HS-27A (cell line): ENCODE measurements at places on chromosomes 2 and 18.

DNA sequence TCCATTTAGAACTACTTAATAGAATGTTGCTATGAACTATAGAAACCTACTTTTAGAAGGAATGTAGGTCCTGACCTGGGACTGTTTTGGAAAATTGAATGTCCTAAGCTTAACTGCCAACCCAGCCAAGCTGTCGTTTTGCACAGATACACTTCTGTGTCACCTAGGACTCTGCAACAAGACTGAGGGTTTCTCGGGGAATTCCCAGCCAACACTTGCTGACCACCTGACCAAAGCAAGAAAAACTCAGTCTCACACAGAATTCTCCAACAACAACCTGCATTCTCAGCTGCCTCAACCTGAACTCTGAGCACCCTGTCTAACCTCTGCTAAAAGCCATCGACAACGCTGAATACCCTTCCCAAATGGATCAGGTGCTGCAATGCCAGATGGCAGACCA is 128.2 kb downstream of the SS18 start:
- no peak for DNase-seq

DNA sequence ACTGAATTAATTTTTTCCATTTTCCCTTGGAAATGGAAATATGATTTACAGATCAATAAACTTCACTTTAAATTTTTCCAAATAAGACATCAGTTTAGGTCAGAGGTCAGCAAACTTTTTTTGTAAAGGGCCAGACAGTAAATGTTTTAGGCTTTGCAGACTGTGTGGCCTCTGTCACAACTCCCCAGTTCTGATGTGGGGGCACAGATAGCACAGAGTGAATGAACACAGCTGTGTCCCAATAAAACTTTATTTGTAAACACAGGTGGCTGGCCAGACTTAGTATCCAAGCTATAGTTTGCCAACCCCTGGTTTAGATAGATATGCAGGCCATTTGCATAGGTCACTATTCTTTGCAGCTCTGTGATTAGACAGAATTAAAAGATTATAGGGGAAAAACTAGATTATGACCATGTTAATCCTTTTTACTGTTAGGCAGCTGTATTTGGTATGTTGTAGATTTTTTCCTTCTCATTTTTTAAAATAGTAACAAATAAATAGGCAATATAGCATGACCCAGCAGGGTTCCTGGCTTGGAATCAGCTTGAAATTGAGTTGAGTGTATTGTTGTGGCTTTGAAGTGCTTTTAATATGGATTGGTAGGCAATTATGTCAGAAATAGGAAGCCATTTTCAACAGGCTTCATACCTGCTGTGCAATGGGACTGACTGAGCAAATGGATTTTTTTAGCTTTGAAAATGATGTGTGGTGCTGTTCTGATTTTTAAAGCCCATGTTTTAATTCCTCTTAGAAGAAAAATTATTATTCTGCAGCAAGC is 59.7 kb downstream of the WDSUB1 start:
- no peak for DNase-seq

DNA sequence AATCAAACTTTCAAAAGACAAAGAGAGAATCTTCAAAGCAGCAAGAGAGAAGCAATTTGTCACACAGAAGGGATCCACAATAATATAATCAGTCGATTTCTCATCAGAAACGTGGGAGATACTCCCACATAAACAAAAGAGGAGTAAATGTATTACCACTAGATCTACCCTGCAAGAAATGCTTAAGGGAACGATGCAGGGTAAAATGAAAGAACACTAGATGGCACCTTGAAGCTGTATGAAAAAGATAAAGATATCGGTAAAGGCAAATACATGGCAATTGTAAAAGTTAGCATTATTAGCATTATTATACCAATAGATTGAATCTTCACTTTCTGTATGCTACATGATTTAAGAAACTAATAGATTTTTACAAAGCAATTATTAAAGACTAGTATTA is 677.0 kb downstream of the SUCLG1 start:
- DNase-seq = no peak

GRCh38 chr18:7871560-7872456 is 304.7 kb downstream of the PTPRM start:
- DNase-seq = no peak

DNA sequence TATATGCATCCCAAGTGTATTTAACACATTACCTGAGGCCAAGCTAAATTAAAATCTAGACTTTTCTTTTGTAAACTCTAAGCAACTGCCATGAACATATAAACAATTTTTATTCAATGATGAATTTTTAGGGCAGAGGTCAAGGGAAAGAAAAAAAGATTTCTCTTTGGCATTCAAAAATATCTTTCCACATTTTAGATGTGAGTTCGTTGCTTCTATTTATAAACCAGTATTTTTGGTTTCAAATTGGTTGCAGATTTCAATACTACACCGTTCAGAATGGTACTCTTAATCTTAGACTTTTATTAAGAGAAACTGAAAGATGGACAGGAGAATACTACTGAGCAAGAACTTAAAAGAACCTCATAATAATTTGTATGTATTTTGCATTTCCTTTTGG is 293.6 kb upstream of the CCDC68 start:
- DNase-seq = no peak

- no peak for DNase-seq
These were observed 94.5 kb downstream of the DPP4 start for GRCh38 chr2:161979490-161979889.

- no peak for DNase-seq
These were observed 1541.9 kb upstream of the PIK3C3 start for GRCh38 chr18:40413160-40413559.

DNA sequence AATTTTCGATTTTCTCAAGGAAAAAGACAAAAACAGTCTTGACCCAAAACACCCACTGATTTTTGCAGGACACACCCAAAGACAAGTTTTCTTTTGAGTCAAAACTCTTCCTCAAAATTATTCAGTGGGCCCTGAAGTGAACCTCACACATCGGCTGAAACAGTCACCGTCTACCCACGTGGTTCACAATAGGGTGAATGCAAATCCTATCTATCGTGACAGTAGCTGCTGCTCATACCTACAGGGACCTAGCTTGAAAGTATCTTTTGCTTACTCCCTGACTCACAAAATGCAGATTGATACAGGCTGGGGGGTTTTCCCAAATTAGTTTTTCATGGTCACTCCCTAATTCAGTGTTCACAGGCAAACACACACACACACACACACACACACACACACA is 10.7 kb upstream of the CD226 start:
- no peak for DNase-seq

DNA sequence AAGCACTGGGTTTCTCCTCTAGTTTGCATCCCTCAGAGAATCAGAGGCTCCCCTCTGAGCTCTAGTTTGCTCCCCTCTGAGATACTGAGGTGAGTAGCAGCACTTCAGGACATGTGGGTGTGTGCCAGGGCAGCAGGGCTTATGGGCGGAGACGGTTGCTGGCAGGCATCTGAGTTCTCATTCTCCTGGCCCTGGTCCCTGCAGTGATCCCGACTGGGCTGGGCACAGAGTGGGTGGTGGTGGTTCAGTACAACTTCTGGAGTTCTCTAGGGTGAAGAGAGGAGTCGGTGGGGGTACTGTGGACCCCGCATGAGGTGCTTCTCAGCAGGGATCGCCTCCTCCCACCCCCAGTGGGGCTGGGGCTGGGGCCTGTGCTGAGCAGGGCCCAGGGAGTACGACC is 47.9 kb downstream of the BOLA3 start:
- no peak for DNase-seq

DNA sequence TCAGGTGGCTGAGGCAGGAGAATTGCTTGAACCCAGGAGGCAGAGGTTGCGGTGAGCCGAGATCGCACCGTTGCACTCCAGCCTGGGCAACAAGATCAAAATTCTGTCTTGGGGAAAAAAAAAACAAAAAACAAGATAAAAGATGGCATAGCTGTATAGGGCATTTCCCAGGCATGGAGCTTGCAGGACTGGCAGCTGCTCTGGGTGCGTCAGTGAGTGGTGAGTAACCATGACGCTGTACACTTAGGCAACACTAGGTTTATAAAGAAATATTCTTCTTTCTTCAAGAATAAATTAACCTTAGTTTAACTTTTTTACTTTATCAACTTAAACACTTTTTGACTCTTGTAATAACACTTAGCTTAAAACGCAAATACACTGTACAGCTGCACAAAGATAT is 15.4 kb downstream of the TGOLN2 start:
- DNase-seq = no peak

DNA sequence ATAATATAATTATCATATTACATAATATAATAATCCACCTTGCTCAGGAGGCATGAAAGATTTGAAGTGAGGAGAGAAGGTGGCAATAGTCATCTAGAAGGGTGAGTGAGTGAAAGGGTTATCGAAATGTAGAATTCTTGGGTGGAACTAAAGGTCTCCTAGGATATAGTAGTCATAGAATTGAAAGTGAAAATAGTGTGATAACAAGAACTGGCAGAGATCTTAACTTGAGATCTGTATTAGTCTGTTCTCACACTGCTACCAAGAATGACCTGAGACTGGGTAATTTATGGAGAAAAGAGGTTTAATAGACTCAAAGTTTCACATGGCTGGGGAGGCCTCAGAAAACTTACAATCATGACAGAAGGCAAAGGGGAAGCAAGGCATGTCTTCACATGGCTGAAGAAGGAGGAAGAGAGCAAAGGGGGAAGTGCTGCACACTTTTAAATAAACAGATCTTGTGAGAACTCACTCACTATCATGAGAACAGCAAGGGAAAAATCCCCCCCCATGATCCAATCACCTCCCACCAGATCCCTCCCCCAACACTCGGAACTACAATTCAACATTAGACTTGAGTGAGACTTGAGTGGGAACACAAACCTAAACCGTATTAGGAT is 351.5 kb downstream of the NR4A2 start:
- no peak for DNase-seq

DNA sequence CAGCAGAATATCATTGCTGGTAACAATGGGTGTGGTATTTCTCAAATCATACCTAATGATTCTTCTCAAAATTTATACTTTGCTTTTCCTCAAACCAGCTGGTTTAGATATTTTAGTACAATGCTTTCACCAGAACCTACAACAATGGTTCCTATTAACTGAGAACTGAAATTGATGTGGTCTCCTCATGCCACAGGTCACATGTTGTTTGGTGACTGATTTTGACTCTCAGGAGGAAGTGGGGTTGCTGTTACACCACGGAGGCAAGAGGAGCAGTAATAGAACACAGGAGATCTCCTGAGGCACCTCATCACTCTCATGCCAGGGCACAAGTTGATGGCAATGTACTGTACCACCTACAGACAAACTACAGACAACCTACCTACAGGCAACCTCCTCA is 3.0 kb upstream of the CEP68 start:
- DNase-seq = no peak

- DNase-seq = no peak
These were observed 27.8 kb downstream of the GLI2 start for GRCh38 chr2:120763508-120763907.

GRCh38 chr2:136117909-136118818 is at the start of gene CXCR4:
Gene CXCR4, minus strand, starts transcription at chr2:136118149. Its CDS starts 89 bp downstream, at chr2:136118060.
- DNase-seq = no peak

GRCh38 chr2:86225581-86225980 is 26.3 kb downstream of the MRPL35 start:
- no peak for DNase-seq

- no peak for DNase-seq
These were observed 39.7 kb downstream of the DYNC1I2 start for GRCh38 chr2:171726847-171727450.

- DNase-seq = peak; percentile 8
These were observed 352.8 kb upstream of the KCNH7 start for GRCh38 chr2:163191372-163191771.

DNA sequence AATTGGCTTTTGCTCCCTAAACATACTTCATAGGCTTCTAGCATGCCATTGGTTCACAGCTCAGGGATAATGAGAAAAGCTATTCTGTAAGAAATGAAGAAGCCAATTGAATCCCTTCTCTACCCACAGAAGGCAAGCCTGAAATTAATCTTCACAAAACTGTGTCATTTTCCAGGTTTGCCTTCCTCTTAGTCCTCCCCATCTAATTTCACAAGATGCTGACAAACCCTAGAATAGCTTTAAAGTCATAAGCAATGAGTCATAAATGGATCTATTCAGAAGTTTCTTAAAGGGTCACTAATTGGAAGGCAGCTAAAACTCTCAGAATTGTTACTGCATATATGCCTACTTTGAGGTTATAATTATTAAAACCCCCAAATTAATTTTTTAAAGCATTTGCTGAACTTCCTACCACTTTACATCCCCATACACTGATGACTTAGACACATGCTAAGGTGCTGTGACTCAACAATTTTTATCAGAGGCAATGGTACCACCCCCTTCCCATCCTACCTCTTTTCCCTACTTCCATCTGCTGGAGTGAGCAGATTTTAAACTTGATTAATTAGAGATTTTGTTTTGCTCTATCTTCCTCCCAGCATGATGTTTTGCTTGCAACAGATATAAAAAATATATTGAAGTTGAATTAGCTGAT is 51.3 kb upstream of the NABP1 start:
- DNase-seq = no peak

DNA sequence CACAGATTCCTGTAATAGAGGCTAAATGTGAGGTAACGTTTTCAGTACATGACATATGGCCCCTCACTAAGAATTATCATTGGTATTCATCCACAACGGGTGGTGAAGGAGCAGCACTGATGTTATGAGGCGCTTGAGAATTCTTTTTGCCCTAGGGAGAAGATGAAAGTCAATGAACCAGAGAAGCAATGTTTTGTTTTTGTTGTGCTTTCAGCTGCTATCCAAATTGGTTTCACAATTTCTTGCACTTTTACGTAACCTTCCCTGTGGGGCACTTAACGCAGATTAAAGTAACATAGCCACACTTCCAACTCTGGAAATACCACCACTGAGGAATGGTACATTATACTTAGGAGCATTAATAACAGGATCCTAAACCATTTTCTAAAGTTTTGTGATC is 13.3 kb upstream of the CCDC85A start:
- no peak for DNase-seq

- no peak for DNase-seq
These were observed 343.8 kb upstream of the MYT1L start for GRCh38 chr2:2674831-2675230.

DNA sequence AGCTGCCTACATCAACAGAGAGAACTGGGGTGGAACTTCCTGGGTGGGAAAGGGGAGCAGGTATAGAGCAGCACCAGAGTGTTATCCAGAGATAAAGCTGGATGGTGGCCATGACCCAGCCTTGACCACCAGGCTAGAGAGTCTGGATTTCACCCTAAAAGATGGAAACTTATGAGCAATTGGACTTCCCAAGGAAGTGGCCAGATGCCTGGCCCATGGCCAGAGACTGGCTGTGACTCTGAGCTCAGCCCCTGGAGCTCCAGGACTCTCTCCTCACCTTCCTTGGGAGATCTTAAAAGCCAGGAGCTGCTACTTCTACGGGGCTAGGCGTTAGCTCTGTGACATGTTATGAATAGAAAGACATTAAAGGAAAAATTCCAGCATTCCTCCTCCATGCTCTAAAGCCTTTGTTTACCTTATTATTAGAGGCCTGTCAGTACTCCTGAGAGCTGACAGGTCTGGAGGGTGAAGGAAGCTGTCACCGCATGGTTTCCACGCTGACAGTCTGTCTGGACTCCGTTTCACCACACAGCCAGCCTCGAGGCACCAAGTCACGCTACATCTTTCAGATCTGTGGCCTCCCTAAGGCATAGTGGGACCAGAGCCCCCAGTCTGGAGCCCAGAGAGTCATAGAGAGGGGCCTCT is 260.0 kb upstream of the SIX2 start:
- no peak for DNase-seq
